Femur (tissue), 1 donor: ENCODE measurements at places on chromosomes 6 and 20.

DNA sequence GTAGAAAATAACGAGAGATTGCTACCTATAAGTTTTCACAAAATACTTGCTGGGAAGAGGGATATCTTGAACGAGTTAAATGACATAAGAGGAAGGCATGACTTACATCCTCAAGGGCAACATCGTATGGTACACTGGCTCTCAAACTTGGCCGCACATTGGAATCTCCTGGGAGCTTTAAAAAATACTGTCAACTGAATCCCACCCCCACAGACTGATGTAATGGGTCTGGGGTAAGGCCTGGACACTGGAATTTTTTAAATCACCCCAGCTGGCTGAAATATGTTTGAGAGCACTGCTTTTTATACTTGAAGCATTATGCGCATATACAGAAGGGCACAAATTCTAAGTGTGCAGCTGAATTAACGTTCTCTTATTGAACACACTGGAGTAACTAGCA lies 8.0 kb upstream of the TSHZ2 start:
- DNase-seq = no peak

DNA sequence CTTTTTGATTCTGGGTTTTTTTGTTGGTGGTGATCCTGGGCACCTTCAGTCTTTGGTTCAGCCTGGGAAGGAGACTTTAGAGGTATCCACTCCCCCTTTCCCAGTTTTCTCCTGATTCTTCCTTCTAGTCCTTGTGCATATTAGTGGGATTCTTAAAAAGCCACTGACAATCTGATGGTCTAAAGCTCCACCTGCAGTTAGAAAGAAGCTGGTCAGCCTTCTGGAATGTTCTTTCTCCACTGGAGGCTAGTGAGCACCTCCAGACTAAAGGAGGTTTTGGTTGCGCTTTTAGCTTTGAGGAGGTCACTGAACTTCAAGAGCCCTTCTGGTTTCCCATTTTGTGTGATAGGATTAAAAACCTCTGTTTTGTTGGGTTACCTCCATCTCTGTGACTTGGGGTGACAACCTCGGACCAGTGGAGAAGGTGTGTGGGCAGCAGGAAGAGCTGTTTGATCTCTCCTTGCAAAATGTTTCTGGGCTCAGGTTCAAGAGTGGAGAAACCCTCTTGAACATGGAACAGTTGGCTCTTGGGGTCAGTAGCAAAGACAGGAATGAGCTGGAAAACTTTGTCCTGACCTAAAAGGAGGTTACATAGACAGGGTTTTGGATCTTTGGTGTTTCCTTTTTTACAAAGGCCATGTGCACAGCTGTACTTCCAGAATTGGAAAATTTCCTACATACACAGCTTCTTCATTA lies 29.0 kb downstream of the JARID2 start:
- no peak for DNase-seq

GRCh38 chr6:15266423-15266996 lies 20.6 kb downstream of the JARID2 start:
- no peak for DNase-seq

DNA sequence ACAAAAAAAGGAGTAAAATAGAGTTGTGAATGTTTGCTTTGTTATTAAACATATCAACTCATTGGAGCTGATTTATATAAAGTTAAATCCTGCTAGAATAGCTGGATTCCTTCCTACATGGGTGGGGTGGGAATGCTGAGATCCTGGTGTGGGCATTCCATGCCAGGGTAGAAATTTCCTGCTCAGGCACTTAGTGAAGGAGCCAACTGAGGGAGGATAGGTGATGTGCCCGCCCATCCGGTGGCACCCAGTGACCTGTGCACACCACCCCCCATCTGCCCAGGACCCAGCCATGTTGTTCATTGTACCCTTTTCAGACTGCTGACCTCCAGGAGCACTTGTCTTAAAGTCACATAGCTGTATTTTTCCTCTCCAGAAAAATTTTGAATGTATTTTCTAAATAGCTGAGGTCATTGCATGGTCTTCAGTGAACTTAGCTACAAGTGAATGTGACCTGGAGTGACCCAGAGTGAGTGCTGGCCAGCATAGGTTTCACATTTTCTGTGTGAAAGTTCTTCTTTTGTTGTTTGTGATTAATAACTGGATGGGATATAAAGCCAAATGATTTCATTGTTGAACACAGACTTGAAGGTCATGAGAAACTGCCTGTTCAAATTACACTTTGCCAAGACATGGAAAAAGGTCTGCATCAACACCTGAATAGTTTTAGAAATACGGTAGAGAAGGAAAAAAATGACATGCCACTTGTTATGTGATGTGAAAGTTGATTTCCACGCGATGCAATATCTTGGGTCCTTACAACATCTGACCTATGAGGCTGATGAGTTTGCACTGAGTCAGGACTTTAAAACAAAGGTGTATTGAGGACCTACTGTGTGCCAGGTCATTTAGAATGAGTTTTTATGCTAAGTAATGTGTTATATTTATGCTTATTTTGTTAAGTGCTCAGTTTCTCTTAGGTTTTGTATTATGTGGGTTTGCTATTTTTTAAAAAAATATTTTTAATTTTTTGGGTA lies 77.2 kb downstream of the UTRN start:
- no peak for DNase-seq

GRCh38 chr20:815914-816606 lies 17.5 kb upstream of the FAM110A start:
- peak; percentile 64 for DNase-seq

DNA sequence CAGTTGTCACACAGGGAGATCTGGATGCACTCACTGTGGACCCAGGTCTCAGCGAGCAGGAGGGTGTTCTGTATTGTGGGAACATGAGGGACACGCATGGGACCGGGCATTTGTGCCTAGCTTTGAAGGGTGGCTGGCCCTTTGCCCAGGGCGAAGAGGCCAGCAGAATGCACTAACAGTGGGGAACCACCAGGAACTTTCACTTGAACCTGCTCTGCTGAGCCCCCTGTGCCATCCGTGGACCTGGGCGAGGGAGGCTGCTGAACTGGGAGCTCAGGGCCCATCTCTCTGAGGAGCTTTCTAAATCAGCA lies 1.2 kb upstream of the ULBP2 start:
- DNase-seq = peak; percentile 18

DNA sequence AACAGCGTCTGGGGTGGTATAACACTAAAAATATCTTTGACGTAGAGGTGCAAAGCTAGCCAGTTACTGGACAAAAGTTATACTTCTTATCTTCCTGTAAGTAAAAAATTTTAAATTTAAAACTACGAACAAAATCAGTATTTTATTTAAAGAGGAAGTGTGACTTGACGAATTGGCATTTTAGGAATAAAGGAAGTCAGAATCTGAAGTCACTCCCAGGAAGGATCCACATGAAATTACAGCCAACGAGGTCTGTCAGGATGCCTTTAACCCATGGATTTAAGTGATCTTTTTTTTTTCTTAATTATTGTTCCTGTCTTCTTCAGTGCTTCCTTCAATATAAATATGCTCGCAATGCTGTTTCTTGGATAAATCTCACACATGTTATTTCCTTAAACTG lies 27.2 kb upstream of the SNX9 start:
- DNase-seq = no peak

- peak; percentile 67 for DNase-seq
Measured at GRCh38 chr6:157535340-157536222, 154.6 kb downstream of the ZDHHC14 start.

- peak; percentile 39 for DNase-seq
Measured at GRCh38 chr6:21132856-21133838, 460.4 kb upstream of the SOX4 start.

DNA sequence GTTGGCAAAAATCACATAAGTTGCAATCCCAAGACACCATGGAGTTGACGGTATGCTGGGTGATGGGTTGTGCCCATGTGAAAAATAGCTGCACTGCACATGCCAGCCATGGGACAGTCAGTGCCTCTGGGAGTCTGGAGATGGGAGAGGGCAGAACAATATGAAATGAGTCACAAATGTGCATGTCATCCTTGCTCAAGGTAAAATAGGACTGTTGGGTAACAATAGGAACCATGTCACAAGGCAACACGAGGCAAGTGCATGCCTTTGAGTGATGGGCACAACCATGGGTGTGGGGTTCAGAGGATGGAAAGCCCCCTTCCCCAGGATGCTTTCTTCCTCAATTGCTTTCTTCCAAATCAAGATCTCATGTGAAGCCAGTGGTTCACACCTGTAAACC lies 70.5 kb upstream of the PIM1 start:
- no peak for DNase-seq

GRCh38 chr20:49684335-49684997 lies 29.2 kb downstream of the B4GALT5 start:
- DNase-seq = no peak

GRCh38 chr6:138757136-138757535 lies 16.4 kb upstream of the CCDC28A start:
- DNase-seq = no peak

GRCh38 chr20:45052698-45053429 lies 48.1 kb downstream of the KCNS1 start:
- peak; percentile 50 for DNase-seq

DNA sequence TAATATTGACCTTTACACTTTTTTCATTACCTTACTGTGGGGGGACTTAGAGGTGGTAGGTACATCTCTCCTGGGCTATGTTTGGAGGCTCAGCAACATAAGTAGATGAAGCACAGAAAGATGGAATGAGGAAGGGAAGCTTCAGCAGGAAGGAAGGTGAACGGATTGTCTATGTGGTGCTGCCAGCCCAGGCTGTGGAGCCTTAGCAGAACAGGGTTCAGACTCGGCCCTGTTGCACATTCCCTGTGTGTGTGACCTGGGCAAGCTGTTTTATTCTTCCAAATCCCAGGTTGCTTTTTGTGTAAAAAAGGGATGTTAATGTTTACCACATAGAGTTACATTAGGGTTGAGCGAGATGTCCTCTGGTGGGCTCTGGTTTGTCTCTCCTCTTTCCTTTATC lies 41.2 kb downstream of the ANKS1A start:
- no peak for DNase-seq

DNA sequence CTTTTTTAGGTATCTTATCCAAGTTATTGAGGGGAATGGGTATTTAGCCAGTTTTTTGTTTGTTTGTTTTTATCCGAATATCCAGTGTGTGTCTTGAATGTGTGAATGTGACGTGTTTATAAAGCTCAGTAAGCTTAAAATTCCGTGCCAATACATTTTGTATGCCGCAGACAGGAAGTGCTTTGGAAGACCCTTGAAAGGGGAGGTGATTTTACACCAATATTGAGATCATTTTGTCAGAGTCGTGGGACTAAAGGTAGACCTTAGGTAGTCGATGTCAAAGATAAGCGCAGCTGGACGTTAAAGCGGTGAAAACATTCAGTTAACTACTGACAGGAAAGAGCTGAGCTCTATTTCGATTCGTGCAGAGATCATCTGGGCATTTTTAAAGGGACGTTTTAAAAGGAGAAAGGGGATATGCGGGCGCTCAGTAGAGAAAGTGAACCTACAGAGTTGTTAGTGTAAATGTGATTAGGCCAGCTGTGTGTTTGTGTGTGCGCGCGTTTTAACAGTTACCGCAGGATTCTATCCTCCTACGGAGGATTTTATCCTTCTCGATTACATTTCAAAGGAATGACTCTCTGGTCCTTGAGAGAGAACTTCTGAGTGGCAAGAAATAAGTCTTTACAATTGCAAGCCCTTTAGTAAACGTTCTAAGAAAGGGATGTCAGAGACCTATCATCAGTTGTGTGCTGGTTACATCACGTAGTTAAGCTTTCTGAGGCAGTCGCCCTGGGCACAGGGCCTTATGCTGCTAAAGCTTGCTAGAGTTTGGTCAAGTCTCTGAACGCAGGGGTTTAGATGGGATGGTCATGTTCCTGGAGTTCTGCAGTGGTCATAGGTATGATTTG lies 625 bp upstream of the ECHDC1 start:
- peak; percentile 23 for DNase-seq

GRCh38 chr6:167736486-167737204 lies 90.1 kb upstream of the AFDN start:
- no peak for DNase-seq

DNA sequence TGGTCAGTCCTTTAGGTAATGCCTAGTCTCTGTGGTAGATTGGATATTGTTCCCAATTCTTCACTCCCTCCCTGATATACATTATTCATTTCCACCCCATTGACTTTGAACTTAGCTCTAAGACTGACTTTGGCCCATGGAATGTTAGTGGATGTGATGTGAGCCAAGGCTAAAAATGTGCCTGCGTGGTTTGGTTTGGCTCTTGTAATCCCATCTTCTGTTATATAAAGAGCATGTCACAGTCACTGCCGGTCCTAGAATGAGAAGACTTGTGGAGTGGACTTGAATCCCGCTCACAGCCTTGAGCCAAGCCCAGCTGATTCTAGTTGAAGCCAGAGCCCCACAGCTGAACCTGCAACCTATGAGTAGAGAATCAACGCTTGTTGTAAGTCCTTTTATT lies 23.6 kb upstream of the DNAAF9 start:
- DNase-seq = no peak

- DNase-seq = no peak
Measured at GRCh38 chr6:120447605-120448004, 886.7 kb downstream of the TBC1D32 start.

DNA sequence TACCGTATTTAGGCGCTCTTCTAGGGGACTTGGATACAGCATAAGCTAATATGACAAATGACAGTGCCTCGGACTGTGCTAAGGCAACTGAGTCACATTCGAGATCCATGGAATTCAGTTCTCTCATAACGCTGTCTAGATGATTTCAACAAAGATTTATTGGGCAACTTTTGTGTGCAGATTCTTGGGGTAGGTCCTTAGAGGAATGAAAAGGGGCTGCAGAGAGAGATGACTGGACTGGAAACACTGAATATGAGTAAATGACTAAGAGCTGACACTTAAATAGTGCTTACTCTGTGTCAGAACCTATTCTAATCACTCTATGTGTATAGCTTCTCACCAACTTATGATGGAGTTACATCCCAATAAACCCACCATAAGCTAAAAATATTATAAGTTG lies 36.4 kb upstream of the MARCKS start:
- no peak for DNase-seq

DNA sequence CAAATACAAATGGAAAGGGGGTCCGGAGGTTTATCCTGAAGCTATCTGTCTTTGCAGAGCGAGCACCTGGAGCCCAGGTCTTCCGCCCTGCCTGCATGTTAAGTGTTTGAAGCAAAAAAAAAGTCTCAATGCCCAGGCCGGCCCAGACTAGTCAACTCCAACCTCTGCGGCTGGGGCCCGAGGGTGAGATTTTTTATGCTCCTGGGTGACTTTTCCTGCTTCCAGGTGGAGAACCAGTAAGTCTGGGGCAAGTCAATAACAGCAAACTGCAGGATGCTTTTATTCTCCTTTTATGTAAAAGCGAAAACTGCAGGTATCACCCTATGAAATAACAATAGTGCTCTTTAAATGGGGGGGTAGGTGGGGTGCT lies 2.0 kb upstream of the ZBP1 start:
- DNase-seq = no peak

- no peak for DNase-seq
Measured at GRCh38 chr20:37398750-37399621, 53.0 kb downstream of the SRC start.

DNA sequence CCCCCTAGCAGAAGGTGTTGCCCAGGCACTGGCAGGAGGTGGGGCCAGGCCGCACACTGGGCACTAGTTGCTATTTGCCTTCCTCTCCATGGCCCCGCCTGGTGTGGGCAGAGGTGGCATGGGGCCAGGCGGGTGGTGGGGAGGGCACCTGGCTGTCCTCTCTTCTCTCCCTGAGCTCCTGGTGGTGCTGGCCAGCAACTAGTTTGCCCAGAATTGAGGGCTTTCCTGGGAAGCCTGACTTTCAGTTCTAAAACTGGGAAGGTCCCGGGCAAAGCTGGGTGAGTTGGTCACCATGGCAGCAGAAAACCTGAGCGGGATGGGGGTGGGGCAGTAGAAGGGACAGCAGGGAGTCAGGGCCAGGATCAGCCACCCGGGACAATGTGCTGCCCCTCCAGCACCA lies 48.2 kb downstream of the RBM38 start:
- peak; percentile 57 for DNase-seq
